Stimulated activated CD4-positive, alpha-beta T cell treated with anti-CD3 and anti-CD28 coated beads, Interleukin-15, amount 100 ng/mL, for 48 hours (primary cell): ENCODE measurements at places on chromosomes 16 and 17.

DNA sequence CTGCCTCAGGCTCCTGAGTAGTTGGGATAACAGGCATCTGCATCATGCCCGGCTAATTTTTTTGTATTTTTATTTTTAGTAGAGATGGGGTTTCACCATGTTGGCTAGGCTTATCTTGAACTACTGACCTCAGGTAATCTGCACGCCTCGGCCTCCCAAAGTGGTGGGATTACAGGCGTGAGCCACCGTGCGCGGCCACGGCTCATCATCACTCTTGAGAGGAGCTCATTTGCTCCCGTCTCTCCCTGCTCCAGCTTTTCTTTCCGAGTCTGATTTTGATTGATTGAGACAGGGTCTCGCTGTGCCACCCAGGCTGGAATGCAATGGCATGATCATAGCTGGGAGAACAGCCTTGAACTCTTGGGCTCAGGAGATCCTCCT, 12.6 kb downstream of the PGS1 start:
- no peak for DNase-seq

GRCh38 chr16:55954906-55955305, 79.7 kb upstream of the CES5A start:
- no peak for DNase-seq

- DNase-seq, result no peak
Measured at GRCh38 chr17:36034127-36034526, 16.4 kb upstream of the CCL23 start.

- DNase-seq, result no peak
Measured at GRCh38 chr17:39222151-39222550, 3.6 kb downstream of the STAC2 start.

- no peak for DNase-seq
Measured at GRCh38 chr17:13593021-13593751, 8.5 kb downstream of the HS3ST3A1 start.

DNA sequence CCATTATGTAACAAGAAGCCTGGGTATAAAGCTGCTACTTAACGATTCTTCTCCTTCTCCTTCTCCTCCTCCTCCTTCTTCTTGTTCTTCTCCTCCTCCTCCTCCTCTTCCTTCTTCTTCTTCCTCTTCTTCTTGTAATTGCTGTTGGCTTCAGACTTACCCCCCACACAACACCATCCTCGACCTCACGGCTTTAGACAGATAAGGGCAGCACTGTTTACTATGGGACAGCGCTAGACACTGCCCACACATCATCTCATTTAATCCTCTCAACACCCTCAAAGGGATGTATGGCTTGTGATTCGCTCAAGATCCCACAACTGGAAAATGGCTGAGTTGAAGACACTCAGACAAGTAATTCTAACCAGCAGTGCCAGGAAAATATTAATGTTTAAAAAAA, 60.6 kb upstream of the NOG start:
- DNase-seq, result no peak

DNA sequence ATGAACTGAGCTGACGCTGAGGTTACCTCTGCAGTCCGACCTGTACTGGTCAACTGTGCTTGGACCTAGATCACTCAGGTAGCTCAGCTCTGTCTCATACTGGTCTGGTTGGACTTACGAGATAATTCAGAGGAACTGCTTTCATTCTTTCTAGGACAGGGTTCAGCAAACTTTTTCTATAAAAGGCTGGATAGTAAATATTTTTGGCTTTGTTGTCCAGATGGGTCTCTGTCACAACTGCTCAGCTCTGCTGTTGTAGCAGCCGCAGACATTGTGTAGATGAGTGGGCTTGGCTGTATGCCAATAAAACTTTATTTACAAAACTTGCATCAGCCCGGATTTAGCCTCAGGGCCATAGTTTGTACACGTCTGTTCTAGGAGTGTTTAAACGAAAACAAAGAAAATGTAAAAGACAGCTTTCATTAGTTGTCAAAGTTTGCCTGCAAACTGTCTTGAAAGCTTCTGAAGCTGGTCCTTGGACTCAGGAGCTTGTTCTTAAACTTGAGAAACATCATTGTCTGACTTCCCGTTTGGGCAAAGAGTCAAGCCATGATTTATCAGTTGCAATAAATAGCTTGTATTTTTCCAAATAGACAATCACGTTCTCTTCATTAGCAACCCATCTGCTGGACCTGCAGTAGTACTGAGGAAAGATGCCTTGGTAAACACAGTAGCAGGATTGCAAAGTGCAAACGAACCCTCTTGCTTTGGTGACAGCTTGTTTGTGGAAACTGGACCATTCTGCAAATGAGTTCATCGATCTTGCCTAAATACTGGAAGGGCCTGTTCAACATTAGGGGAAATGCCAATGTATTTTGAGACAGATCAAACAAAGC, 253.4 kb downstream of the SNX29 start:
- DNase-seq, result no peak

DNA sequence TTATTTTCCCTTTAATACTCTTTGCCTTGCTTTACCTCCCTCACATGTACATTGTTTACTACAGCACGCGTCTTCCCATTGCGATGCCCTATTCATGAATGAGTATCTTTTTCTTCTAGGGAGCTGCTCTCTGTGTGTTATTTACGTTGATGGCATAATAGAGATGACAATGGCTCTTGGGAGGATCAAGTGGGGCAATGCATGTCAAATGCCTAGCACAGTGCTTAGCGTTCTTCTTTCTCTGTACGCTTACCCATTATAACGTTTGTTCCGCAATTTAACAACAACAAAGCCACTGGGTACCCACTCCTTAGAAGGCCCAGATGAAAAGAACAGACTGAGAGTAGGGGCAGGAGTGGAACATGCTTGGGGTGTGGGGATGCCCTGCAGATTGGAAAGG, 271.6 kb upstream of the TNRC6C start:
- no peak for DNase-seq

- no peak for DNase-seq
Measured at GRCh38 chr16:72373201-72373600, 201.2 kb upstream of the PMFBP1 start.

GRCh38 chr17:50056217-50056960, 479 bp downstream of the ITGA3 start:
- DNase-seq, result peak; percentile 45

DNA sequence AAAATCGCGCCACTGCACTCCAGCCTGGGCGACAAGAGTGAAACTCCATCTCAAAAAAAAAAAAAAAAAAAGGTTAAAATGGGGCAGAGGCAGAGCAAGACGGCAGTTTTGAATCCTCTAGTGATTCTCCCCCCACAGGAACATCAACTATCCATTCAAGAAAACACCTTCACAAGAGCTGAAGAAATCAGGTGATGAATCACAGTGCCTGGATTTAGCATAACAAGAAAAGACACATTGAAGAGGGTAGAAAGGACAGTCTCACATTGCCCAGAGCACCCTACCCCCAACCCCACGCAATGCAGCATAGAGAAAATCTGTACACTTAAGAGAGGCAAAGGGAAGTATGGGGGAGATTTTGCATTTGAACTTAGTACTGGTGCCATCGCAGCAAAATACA, 28.8 kb upstream of the RNF43 start:
- DNase-seq, result no peak

- DNase-seq, result no peak
Measured at GRCh38 chr17:72502371-72503341, 381.8 kb downstream of the SOX9 start.

GRCh38 chr16:9039210-9039609, 52.2 kb upstream of the HAPSTR1 start:
- no peak for DNase-seq

DNA sequence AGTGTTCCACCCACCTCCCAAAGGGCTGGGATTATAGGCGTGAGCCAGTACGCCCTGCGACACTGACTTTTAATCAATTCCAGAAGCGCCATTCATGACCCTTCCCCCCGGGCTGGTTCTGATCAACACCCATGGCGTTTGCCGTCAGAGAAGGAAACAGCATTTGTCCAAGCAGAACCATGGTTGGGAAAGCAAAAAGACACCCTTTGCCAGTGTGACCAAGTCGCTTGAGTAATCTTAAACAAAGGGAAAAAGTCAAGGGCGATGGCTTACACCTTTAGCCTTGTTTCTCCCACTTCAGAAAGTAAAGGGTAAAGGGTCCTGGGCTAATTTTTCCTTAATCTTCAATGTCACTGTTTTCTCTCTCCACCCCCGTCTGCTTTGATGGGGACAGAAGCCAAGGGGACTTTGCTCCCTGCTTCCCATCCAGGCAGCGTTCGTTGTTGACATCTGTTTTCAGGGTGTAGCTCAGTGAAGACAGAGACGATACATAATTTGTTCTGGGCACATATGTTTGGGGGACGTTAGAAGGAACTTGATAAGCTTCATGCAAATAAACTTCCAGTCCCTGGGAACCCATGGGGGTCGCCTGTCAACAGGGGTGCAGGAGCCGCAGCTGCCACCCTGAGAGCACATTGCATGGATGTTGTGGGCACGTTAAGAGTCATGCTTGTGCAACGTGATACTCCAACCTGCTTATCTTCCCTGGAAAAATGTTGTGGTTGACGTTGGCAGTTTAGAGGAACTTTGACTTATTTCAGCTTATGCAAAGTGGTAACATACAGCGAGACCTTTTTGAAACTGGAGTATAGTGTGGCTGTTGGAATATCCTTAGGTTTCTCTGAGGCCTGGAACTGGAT, 50.6 kb upstream of the TANGO6 start:
- no peak for DNase-seq

DNA sequence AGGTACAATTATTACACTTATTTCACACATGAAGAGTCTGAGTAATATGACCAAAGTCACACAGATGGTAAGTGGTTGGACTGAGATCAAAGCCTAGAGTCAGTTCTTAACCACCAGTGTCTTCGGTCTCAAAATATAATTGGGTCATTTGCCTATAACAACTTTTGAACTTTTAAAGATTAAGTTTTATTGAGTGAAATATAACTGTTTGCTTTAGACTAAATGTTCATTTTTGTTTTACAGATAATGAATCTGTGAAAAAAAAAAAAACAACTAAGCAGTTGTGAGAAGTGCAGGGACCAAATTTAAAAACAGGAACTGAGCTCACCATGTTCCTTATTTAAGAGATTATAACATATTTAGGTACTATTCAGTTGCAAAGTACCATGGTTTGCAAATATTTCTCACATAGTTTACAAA, 150.1 kb downstream of the ITFG1 start:
- no peak for DNase-seq

DNA sequence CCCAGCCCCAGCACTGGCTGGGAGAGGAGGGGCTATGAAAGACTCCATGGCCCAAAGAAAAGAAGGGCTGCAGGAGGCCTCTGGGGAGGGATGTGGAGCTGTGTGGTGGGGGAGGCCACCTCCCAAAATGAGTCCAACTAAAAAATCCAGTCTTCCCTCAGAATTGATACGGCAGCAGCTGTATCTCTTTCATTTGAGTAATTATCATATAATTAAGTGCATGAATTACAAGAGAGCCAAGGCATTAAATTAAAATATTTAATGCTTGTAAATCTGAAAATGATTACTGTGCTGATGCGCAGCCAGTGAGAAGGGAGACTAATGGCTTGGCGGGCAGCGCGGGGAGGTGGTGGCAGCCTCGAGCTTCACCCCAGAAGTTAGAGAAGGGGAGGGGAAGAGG, 192.8 kb downstream of the C16orf78 start:
- no peak for DNase-seq

DNA sequence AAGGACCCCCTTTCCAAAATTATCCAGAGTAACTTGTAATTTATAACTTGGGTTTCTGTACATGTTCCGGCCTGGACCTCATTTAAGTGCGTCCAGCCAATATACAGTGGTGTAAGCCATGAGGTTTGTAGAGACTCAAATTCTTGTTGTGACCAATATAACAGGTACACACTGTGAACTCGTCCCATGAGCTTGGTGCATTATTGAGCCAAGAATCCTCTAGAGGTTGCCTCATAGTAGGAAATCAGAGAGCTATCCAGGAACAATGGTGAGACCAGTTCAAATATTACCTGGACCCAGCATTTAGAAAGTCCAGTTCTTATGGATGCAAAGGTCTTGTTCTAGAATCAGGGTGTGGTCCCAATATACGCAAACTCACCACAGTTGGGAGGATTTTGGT, 138.2 kb downstream of the NPIPB5 start:
- no peak for DNase-seq

DNA sequence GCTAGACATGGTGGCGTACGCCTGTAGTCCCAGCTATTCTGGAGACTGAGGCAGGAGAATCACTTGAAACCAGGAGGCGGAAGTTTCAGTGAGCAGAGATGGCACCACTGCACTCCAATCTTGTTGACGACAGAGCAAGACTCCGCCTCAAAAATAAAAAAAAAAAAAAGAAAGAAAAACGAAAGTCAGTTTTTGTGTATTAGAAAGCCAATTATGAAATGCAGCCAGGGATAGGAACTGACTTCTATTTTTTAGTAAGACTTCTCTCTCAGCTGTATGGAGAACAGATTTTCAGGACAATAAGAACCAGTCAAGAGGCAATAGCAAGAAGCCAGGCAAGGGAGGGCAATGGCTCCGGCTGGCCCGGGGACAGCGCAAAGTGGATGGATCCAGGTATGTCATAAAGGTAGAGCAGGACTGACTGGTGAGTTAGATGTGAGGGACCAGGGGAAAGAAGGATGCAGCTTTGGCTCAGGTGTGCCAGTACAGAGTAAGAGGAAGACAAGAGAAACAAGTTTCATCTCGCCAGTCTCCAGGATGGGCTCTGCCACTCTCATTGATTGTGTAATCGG, 12.5 kb upstream of the CCL1 start:
- no peak for DNase-seq

DNA sequence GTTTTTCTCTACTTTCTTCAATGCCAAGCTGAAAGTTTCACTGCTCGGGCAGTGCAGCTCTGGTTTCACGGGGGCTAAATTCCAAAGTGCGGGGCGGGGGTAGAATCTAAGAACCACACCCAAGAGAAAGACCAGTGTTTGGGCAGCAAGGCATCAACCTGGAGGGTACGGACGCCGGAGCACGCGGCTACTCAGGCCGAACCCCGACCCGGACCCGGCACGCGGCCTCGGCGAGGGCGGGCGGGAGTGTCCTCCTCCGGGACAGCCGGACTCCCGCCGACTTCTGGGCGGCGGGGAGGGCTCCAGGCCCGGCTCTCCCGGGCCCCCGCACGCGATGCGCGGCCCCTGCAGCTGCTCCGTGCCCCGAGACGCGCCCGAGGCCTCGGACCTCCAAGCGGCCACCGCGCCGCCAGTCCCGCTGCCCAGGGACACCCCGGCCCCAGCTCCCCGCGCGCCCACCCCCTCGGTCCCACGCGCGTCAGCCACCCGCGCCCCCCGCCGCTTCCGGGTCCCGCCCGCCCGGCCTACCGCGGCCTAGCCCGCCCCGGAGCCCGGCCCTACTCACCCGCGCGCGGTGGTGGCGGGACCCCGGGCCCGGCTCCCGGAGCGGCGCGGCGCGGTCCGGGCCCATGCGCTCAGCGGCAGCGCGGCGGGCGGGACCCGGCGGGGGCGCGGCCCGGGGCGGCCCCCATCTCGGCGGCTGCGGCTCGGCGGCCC, 561 bp downstream of the AXIN1 start:
- DNase-seq, result no peak

DNA sequence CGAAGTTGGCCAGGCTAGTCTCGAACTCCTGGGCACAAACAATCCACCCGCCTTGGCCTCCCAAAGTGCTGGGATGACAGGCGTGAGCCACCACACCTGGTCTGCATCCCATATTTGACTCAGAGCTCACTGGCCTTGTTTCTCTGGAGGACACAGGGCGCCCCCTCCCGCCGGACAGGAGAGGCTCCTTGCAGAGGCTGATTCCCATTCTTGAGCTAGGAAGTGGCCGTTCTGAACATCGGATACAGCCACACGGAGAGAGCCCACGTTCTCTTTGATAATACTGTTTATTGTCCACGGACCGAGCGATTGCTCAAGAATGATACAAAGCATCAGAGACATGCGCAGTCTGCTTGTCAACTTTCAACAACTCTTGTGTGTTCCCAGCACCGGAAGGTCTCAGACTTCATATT, 12.1 kb upstream of the USP36 start:
- no peak for DNase-seq
